NCI-H1436 treated with DMSO at 0.1 percent for 48 hours (cell line): ENCODE measurements at places on chromosomes 6 and 20.

- no peak for DNase-seq
Measured at GRCh38 chr6:100726666-100727065, 154.5 kb downstream of the ASCC3 start.

GRCh38 chr6:152068622-152069261, 261.3 kb downstream of the ESR1 start:
- no peak for DNase-seq

- no peak for DNase-seq
Measured at GRCh38 chr6:142286088-142286409, 15.8 kb upstream of the ADGRG6 start.

DNA sequence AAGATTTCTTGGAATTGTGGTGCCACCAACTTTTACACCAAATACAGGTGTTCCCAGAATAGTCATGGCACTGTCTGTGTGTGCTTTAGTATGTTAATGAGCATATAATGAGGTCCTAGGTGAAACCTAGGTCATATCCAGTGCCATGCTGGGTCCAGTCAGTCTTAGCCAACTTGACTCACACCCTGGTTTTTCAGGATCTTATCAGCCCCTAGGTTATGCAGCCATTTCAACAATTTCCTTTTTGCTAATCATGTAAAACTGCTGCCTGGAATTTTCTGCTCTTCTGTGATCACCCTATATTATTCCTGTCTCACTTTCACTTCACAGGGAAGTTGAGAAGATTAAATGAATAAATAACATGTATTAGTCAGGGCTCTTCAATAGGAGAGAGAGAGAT, 23.7 kb downstream of the SDHAF4 start:
- no peak for DNase-seq

DNA sequence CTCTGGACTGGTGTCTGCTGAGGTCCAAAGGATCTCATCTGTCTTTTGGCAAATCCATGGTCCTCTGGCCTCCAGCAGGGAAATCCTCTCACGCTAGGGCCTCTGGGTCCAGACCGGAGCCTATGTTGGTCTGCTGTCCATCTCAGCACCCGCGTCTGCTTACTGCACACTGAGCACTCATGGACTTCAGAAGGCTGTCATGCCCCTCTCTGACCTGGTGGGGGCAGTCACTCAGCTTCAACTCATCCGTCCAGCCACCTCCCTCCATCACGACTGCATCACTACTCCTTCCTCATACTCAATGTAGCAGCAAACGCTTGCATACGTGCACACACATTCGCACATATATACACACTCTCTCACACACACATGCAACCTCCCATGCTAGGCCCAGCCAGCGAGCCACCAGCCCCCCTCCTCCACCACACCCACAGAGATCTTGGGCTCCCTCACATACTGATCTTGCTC, 33.3 kb downstream of the GABRR2 start:
- no peak for DNase-seq
